ENCODE measurements at places on chromosomes 11 and 22. TPM values are rescaled to one million over a fixed set of nuclear protein-coding genes. Genes with fewer than 3 reads are reported as not detected.
A peak's percentile ranks its signal among the peaks of the same experiment; 100 is the strongest.

The PLCB3 gene
- 39.1 TPM for total RNA-seq

GRCh38 chr11:110762590-110762989, 50.4 kb upstream of the ARHGAP20 start:
- DNase-seq: no peak

DNA sequence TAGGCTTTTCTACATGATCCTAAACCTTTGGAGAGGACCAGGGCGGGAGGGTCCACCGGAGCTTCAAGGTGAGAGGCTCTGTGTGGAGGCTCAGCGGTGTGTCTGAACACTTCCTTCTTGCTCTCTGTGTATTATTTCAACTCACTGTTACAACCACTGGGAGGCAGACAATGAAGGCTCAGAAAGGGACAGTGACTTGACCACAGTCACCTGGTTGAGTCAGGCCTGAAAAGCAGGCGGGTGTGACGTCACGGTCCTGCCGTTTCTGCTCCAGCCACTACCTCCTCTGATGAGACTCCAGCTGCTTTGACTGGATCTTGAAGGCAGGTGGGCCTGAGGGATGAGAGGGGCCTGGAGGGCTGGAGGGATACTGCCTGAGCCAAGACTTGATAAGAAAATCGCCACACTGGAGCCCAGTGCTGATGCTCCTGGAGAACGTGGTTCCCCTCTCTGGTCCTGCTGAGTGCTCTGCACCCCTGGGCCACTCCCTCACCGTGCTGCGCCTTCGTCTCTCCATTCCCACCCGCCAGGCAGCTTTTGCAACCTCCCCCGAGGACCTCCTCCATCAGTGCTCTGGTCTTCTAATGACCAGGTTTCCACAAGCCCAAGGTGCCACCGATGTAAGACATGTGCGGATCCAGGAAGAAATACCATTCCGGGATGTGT, 27.9 kb downstream of the KCNC1 start:
- peak; percentile 31 for DNase-seq

The PLEKHB1 gene
- 16.7 TPM for total RNA-seq

The TMEM132A gene
- 37.1 TPM for total RNA-seq

- DNase-seq: peak; percentile 27
Observed at GRCh38 chr11:2561696-2562581, 117.1 kb downstream of the KCNQ1 start.

GRCh38 chr22:19173047-19174035, 5.2 kb downstream of the SLC25A1 start:
- DNase-seq: no peak

DNA sequence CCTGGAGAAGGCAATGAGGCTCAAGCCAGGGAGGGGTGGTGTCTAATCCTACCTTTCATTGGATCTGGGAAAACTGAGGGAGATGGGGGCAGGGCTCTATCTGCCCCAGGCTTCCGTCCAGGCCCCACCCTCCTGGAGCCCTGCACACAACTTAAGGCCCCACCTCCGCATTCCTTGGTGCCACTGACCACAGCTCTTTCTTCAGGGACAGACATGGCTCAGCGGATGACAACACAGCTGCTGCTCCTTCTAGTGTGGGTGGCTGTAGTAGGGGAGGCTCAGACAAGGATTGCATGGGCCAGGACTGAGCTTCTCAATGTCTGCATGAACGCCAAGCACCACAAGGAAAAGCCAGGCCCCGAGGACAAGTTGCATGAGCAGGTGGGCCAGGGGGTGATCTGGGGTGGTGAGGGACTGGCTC, at the start of gene FOLR1:
Gene FOLR1 (plus strand): TSS at position 180 of the 421 bp plus-strand sequence. CDS start 34 bp downstream, at position 214.
- no peak for DNase-seq

DNA sequence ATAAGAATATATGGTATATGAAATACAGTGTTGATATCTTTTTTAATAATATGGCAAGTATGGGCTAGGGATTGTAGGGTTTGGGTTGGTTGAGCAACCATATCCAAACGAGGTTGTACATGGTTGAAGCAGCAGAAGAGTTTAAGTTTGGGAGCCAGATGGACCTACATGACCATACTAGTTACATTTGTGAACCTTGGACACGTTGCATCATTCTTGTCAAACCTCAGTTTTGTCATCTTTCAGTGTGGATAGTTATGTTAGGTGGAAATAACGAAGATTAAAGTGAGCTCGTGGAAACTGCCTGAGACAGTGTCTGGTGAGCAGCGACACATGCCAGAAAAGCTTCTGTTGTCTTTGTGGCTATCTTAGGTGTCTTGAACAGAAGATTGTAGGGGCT, 307.1 kb upstream of the KIRREL3 start:
- DNase-seq: no peak

DNA sequence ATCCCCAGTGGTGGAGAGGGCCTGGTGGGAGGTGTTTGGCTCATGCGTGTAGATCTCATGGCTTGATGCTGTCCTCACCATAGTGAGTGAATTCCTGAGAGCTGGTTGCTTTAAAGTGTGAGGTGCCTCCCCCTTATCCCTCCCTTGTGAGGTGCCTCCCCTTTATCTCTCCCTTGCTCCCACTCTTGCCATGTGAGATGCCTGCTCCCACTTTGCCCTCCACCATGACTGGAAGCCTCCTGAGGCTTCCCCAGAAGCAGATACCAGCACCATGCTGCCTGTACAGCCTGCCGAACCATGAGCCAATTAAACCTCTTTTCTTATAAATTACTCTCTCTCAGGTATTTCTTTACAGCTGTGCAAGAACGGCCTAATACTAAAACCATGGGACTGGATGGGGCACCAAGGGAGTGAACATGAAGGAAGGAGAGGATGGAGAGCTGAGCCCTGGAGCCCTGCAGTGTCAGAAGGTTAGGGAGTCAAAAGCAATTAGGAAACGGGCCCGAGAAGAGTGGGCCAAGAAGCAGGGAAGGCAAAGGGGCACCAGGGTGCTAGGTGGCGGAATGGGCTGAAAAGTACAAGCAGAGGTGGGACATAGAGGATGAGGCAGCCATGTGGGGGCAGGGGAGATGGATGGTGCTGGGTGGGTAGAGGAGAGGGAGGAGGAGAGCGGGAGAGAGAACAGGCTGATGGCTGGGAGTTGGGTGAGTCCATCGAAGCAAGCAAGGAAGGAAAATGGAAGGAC, 9.4 kb downstream of the IFITM10 start:
- no peak for DNase-seq

The MOV10L1 gene
- 0.37 TPM for total RNA-seq

The SMIM35 gene
- total RNA-seq: not detected

The OR5A1 gene
- total RNA-seq: not detected

- DNase-seq: no peak
Observed at GRCh38 chr11:66835768-66836405, 7.4 kb upstream of the RCE1 start.

GRCh38 chr11:67010296-67010905, 12.5 kb upstream of the SYT12 start:
- DNase-seq: no peak

- peak; percentile 45 for DNase-seq
Observed at GRCh38 chr11:123304828-123305466, 109.9 kb upstream of the CLMP start.

- DNase-seq: no peak
Observed at GRCh38 chr11:122803716-122804115, 34.6 kb upstream of the CRTAM start.

The IL18 gene
- total RNA-seq: 46.0 TPM

- DNase-seq: no peak
Observed at GRCh38 chr22:42073621-42074041, 417 bp upstream of the PHETA2 start.

GRCh38 chr11:57475671-57476046, 15.3 kb downstream of the RTN4RL2 start:
- no peak for DNase-seq

The SYT8 gene
- 6.0 TPM for total RNA-seq

GRCh38 chr11:22633354-22633902, 7.8 kb upstream of the FANCF start:
- no peak for DNase-seq

GRCh38 chr11:63517156-63517555, 11.3 kb downstream of the LGALS12 start:
- no peak for DNase-seq

GRCh38 chr11:131463649-131464425, 93.4 kb downstream of the NTM start:
- DNase-seq: no peak

DNA sequence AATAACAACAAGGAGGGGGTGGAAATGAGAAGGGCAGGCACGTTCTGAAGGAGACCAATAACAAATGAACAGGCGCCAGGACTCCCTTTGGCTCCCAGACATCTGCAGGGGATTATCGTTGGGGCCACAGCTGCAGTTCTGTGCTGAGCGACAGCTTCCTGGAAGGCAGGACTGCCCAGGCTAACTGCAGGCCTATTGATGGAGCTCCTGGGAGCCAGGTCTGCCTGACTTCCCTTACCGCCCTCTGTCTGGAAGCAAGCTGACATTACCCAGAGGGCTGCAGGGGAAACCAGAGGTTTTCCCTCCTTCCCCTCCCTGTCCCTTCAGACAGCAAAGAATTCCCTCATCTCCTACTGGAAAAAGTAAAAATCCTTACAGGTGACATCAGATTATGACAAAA, 5.0 kb downstream of the DRD2 start:
- DNase-seq: no peak

DNA sequence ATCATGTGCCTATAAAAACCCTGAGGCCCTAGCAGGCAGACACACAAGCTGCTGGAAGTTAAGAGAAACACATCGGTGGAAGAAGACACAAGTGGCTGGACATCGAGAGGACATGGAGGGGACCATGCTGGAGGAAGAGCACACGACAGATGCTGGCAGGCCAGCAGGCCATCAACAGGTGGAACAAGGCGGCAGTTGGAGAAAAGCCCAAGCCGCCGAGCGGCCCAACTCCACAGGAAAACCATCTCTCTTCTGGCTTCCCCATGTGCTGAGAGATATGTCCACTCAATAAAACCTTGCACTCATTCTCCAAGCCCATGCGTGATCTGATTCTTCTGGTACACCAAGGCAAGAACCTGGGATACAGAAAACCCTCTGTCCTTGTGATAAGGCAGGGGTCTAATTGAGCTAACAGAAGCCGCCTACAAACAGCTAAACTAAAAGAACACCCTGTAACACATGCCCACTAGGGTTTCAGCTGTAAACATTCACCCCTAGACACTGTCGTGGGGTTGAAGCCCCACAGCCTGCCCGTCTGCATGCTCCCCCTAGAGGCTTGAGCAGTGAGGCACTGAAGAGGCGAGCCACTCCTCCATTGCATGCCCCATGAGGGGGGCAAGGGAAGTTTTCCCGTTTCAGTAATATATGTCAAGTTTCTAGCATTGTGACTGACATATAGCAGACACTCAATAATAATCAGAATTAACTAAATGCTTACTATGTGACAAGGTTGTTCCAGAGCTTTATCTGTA, 39.0 kb upstream of the MMP20 start:
- no peak for DNase-seq

- DNase-seq: no peak
Observed at GRCh38 chr11:110776081-110776480, 63.8 kb upstream of the ARHGAP20 start.

- peak; percentile 60 for DNase-seq
Observed at GRCh38 chr11:3158131-3158591, 6.9 kb downstream of the OSBPL5 start.

The APOA5 gene
- total RNA-seq: not detected

DNA sequence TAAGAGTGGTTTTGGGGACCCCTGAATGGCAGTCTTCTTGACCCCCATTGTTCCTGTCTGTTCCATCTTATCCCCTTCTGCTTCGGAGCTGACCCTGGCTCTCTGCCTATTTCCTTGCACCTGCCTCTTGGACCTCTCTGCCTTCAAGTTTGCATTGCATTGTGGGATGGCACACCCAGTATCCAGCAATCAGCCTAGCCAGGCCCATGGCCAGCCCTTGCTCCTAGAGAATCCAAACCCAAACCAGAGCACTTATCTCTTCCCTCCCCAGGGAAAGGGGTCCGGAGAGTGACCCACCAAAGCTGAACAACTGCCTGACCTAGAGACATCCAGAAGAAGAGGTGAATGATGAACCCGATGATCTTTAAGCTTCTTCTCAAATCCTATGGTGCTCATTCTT, 607.3 kb upstream of the CADM1 start:
- no peak for DNase-seq

DNA sequence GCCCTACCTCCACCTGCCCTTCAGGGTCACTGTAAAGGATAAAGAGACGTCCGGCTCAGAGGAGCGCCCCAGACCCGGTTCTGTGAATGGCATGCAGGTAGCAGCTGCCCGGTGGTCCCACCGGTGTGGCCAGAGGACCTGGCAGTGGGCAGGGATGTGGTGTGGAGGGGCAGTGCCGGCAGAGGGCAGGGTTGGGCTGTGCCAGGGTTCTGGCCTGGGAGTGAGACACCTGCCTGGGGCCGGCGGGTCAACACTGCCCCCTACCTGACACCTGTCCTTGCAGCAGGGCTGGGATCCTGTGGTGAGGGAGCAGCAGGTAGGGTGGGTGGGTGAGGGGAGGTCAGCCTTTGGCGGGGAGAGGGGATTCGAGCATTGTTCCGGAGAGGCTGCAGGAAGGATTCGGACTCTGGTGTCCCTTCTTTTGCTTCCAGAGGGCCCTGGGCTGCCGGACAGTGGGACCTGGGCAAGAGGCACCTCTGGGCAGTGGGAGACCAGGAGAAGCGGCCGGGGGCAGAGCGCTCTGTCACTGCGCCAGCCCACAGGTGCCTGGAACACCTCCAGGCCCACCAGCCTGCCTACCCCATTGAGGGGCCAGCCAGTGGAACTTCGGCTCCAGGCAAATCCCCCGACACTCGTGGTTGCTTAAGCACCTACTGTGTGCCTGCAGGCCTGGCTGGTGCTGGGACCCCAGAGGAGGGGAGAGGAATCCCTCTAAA, 1.6 kb upstream of the PHLDA2 start:
- peak; percentile 76 for DNase-seq

DNA sequence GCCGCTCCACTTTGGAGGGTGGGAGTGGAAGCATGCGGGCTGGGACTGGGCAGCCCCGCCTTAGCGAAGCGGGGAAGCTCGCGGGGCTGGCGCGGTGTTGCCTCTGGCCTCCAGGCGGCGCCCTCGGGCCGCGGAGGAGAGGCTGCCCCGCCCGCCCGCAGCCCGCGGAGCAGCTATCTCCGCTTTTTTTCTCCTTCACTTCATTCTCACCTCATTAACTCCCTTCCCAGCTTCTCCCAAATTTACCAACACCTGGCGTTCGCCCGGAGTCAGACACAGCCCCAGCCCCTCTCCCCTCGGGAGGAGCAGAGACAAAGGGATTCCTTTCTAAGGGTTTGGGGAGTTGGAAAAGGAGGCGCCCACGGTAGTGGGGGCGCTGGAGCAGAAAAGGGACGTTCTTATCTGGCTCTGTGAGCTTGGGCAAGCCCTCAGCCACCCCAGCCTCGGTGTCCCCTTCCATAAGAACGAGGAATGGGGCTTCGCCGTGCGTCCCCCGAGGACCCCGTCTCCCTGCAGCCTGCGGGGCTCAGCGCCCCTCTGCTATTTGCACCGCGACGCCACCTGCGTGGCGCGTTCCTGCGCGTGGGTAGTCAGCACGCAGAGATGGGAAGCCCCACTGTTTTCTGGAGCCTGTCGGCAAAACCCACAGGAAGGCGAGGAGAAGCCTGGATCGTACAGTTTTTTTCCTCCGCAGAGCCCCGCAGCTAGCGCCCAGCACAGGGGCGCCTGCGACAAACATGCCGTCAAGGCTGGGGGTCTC, 1.5 kb upstream of the WNT11 start:
- DNase-seq: peak; percentile 92

- DNase-seq: no peak
Observed at GRCh38 chr11:115126515-115127208, 377.6 kb downstream of the CADM1 start.

- peak; percentile 20 for DNase-seq
Observed at GRCh38 chr22:48576333-48577013, 1251.2 kb downstream of the BRD1 start.

The UBTFL1 gene
- not detected for total RNA-seq

All from left lung (tissue), 14 donors.